ENCODE measurements at places on chromosomes 16 and 17.

GRCh38 chr17:44909681-44910144 is 5.6 kb downstream of the GFAP start:
- DNase-seq, result no peak

DNA sequence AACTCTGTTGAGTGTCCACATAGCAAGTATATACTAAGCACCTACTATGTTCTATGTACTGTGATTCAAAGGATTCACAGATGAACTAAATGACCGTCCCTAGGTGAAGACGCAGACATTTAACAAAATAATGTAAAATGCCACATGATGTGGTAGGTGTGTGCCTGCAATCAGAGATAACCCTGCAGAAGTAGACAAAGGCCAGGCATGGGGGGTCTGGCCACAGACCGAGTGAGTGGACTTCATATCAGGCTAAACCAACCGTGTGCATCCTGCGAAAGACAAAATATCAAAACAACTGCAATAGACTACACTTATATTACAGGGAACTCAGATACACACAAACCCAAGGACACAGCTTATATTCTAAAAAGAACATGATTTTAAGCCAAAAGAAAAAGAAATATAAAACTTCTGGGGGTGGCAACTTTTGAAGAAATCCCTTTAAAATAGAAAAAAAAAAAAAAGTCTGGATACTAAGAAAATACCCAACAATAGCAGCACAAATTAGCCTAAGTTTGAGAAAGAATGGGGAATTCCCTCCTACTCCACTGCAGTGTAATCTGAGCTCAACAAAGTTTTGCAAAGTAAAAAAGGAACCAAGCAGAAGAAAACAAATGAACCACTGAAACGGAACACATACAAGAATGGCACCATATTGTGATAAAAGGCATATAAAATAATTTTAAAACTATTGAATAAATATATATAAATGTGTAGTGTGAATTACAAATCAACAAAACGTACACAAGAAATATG is 12.3 kb downstream of the HSDL1 start:
- DNase-seq, result peak; percentile 32

DNA sequence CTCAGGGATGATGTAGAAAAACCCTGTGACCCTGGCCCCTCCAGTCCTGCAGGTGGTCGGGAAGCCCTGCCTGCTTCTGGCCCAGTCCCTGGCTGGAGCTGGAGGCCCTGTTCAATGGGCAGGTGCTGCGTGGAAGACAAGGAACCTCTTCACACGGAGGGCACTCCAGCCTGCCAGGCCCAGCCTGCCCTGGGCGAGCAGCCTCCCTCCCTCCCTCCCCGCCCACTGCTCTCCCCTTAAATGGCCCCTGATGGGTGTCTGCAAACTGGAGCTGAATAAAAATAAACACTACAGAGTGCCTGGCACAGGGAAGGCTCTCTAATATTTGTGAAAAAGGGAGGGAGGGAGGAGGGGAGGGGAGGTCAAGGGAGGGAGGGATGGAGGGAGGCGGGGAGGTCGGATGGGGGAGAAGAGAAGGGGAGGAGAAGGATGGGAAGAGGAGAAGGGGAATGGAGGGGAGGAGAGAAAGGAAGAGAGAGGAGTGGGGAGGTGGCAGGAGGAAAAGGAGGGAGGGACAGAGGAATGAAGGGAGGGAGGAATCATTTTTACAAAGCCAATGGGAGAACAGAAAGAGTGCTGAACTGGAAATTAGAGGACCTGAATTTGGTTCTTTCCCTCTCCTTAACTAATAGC is 222.8 kb upstream of the TNRC6C start:
- no peak for DNase-seq

DNA sequence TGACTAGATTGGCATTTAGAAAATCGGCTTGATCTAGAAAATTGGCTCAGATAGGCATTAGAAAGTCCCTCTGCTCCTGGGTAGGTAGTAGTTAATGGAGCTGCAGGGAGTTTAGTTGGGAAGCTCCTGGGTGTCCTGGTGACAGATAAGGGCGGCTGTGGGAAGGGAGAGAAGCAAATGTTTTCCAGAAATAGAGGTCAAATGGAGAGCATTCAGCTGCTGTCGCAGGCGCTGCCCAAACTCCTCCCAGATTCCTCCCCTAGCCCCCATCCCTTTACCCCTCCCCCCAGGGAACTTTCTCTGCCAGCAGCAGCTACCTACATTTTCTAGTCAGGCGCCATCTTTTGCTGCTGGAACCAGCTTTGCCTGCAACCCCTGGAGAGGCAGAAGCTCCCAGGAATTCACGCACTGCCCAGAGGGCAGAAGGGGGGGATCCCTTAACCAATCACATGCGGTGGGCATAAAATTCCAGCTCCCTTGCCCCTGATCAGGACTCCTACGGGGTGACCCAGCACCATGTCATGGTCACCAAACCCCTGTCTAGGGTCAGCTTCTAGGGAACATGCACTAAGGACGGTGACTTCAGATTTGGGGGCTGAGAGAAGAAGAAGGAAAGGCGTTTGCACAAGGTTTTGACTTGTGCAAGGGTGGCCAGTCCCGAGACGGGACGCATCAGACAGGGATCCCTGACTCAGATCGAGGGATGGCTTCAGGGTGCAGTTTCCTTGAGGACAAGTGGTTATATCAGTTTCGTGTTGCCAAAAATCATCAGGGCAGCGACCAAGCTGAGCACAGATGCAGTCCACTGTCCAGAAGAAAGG is 43.8 kb downstream of the SOCS1 start:
- DNase-seq, result no peak

DNA sequence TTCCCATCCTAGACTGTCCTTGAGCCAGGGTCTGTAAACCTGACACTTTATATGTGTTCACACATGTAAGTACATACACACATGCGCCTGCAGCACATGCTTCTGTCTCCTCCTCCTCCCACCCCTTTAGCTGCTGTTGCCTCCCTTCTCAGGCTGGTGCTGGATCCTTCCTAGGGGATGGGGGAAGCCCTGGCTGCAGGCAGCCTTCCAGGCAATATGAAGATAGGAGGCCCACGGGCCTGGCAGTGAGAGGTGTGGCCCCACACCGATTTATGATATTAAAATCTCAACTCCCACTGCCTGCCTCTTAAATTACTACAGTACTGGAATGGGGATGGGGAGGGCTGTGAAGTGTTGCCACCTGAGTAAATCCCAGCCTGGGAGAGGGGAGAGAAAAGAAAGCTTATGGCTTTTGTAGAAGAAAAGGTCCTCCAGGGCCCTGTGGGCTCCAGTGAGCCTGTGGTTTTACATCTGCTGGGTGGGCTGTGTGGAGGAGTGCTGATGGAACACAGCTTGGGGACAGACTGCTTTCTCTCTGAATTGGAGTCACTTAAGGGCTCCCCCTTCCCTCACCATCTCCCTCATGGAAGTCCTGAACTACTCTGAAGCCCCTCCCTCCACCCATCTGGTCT is 990 bp upstream of the WNK4 start:
- DNase-seq, result no peak

DNA sequence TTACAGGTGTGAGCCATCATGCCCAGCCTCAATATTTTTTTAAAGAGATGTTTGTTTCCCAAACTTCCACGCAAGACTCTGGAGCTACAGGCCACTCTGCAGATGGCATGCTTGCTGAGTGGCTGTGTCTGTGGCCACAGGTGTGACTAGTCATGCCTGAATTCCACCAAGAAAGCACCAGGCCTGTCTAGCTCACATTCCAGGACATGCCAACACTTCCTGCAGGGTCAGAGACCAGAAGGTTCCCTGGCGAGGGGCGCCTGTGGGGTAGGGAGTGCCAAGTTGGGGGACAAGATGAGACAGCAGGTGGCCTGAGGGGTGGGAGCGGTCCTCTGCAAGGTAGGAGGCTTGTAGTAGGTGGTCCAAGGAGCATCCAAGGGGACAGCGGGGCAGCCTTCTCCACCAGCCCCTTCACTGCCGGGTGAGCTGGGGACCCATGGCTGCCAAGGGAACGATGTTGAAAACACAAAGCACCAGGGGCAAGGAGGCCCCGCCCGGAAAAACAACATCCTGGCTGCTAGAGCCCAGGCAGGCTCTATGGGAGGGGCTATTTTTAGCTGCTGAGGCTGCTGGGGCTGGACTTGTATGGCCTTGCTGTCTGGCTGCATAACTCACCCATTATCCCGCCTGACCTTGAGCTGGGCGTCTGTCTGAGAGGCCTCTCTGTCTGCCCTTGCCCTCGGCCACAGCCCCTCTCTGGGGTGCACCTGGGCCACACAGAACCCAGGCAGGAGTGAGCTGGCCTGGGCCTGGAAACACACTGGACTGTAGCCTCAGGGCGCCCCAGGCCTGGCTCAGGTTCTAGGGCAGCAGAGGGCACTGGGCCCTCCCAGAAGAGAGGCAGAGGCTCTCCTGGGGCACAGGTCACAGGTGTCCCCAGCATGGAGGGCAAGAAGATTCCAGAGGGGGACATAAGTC is 5.7 kb downstream of the TRIM47 start:
- no peak for DNase-seq

DNA sequence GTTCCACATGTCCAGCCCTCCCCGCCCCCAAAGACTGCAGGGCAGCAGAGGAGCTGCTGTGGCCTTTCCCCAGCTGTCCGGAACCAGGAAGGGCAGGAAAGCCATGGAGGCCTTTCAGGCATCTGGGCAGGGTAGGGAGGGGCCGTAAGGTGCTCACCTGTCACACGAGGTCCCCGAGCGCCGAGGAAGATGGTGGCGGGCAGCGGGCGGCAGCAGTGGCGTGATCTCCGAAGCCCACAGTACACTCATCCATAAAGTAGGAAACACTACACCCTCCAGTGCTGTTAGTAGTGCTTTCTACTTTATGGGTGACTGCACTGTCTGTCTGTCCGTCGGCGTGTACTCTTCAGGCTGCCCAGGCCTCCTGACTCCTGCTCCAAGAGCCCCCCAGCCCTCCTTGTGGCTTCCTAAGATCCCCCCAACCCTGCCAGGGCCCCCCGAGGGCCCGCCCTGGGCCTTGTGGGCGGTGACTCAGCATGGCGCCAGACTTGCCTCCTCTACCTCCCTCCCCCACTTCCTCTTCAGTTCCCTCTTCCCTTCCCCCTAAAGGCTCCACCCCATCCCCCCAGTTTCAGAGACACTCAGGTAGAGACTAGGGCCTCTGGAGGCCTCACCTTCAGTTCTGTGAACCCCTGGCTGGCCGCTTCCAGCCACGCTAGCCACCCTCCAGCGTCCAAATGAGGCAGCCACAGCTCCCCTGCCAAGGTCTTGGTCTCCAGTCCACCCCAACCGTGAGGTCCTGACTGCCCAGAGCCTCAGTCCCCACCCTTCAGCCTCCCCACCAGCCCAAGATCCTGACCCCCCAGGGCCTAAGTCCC is 2.6 kb upstream of the TSPOAP1 start:
- peak; percentile 80 for DNase-seq

DNA sequence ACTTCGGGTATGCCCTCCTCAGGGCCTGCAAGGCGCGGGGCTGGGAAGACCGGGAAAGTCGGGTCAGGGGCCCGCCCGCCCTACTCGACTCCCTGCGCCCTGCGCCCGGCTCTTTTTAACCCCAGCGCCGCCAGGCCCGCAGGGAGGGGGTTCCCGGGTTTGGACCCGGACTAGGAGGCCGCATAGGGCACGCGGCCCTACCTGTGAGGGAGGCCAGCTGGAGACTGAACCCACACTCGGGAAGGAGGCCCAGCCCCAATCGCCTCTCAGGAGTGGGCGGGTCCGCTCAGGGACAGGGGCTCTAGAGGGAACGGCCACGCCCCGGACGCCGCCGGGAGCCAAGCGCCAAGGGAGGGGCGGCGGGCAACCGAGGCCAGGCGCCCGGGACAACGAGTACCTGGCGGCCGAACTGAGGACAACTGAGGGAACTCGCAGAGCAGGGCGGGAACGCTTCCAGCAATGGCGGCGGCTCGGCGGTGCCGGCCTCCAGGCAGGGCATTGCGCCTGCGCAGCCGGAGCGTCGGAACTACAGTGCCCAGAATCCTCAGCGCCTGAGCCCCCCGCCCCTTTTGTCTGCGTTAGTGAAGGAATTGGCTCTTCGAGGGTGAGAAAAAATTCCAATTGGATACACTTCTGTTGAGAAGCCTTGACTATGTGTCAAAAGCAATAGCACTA is at the start of gene ZNF624:
TSS of gene ZNF624 (minus strand) at position 484 of the 675 bp plus-strand sequence.
- DNase-seq, result peak; percentile 91

- peak; percentile 37 for DNase-seq
Observed at GRCh38 chr17:8832711-8833352, 33.7 kb upstream of the MFSD6L start.

DNA sequence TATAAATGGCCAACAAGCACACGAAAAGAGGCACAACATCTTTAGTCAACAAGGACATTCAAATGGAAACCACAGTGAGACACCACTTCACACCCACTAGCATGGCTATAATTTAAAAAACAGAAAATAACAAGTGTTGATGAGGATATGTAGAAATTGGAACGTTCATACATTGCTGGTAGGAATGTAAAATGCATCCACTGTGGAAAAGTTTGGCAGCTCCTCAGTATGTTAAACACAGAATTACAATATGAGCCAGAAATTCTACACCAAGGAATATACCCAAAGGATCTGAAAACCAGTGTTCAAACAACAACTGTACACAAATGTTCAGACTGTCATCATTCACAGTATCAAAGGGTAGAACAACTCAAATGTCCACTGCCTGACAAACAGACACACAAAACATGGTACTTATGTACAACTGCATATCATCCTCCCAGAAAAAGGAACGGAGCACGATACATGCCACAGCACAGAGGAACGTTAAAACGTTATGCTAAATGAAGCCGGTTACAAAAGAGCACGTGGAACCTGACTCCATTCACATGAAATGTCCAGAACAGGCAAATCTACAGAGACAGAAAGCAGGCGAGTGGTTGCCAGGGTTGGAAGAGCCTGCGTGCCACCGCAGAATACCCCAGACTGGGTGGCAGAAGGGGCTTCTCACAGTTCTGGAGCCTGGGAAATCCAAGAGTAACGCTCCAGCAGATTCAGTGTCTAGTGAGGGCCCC is 32.8 kb upstream of the METRNL start:
- DNase-seq, result no peak

DNA sequence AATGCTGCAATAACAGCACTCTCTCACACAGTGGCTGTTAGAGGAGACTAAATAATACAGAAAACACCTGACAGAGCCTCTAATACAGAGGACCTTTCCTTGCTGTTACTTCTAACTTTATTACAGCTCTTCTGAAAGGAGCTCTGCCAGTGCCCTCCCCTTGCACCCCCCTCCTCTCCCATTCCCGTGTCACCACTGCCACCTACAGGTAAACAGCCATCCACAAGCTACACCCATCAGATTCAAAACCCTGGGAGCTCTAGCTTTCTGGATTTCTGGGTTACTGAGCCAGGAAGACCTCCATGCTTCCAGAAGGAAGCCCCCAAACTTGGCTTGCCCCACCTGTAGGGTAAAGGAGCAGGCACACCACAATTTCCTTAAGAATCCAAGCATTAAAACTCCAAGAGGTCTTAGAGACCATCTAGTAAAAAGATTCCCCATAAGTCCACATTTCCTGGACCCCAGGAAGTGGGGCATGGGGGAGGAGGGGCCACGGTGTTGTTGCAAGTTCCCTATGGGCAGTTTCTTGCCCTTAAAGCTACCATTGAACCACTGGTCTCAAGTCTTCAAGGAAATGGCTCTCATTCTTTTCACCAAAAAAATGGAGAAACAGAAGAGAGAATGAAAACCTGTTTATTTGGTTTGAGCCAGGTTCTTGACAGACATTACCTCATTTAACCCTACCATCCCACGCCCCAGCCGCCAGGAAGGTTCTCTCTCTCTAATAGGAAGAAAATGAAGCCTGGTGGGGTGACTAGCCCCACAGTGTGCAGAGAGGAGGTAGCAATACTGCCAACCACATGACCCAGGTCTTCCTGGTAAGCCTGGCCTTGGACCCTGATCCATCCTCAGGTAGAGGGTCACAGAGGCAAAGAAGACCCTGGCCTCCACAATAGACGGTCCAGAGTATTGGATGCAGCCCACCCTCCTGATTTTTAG is 52.8 kb downstream of the TOM1L2 start:
- peak; percentile 67 for DNase-seq

GRCh38 chr17:57849163-57849873 is 526 bp downstream of the MRPS23 start:
- DNase-seq, result no peak

GRCh38 chr16:25877103-25877502 is 185.3 kb downstream of the HS3ST4 start:
- no peak for DNase-seq
